Hematopoietic multipotent progenitor cell (in vitro differentiated cells): ENCODE measurements at places on chromosomes 3 and 15.

GRCh38 chr15:90097475-90097874 is 4.8 kb downstream of the IDH2 start:
- no peak for DNase-seq

- no peak for DNase-seq
These were observed 34.9 kb downstream of the SNAPC5 start for GRCh38 chr15:66462627-66463026.

GRCh38 chr3:36792342-36792741 is 28.0 kb upstream of the DCLK3 start:
- peak; percentile 11 for DNase-seq

GRCh38 chr3:14440531-14441239 is 38.3 kb downstream of the SLC6A6 start:
- peak; percentile 59 for DNase-seq

DNA sequence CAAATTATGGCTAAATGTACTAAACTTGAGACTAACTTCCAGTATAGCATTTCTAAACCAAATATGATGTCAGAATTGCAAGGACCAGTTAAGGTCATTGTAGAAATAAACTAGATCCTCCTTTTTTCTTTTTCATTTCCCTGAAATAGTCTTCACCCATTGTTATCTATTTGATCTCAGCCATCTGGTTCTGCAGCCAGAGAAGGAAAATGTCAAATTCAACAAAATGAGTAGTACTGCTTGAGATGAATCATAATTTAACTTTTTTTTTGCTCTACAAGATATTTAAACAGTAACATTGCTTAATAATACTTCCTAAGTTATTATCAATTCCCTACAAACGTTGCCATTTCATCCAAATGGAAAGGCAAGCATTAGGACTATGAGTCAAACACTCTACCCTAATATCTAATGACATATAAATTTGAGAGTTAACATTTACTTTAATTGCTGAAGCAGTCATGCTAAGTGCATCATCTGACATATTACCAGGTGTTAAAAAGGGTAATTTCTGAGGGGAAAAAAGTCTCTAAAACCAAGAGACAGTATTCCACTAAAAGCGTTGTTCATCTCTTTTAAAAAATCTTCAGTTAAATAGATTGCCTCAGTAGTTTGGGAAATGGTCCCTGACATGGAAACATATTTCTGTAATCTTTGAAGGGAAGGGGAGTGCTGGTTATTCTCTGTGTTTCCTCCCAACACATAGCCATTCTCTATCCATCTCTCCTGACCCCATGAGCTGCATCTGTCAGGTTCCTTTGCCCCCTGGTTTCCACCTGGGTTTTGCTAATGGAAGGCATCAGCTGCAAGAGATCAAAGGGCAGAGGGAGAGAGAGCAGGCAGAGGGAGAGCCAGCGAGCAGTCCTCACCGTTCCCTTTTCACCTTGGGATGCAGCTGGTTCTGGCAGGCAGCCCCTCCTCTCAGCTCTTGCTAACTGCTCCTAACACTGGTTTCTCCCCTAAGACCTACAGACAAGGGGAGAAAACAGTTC is 138.5 kb downstream of the ARPP21 start:
- no peak for DNase-seq

GRCh38 chr3:49779358-49780079 is 6.8 kb downstream of the IP6K1 start:
- DNase-seq = no peak

DNA sequence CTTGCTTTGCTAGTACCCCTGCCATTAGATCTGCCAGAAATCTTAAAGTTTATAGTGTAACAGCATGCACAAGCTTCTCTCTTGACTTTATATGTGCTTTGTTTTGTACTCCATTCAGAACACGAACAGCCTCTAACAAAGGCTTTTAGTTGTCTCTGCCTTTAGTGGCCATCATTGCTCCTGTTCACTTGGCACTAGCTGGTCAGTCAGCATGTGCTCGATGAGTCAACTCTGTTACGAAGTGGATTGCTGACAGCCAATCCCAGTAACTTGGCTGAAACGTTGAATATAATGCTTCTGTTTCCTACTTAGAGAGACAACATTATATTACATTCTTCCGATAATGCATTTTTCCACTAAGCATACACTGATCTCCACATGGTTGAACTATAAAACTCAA is 349.2 kb downstream of the NAALADL2 start:
- DNase-seq = no peak

DNA sequence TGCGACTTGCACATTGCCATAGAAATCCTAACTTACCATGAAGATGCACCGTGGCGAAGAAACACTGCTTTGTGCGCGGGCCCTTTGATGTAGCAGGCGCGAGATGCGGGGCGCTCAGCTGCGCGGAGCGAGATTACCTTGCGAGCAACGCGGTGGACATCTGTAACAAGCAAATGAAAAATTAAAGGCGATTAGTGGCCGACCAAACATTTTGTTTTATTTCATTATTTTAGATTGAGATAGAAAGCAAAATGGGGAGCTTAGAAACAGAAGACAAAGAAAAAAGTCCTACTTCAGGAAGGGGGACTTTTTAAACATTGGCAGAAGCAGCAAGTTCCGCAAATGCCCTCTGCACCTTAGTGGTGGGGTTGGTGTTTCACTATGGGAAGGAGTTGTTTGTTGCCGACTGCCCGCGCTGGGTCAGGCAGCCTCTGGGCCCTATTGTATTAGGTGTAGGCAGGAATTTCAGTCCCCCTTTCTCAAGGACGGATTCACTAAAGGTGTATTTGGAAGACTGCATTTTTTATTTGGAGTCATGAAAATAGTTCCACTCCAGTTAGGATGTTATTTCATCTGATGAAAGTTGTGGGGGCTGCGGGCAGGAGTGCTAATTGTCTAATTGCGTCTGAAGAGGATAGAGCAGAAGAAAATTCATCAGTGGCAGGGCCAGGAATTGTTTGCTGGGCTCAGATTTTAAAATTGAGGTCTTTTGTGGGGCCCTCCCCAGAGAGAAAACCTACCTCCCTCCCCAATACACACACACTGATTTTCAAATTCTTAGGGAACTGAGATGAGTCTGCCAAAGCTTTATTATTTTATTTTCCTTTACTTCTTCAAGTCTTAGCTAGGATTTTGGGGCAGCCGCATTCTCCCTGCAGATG is 17.4 kb downstream of the ZIC4 start:
- DNase-seq = no peak

GRCh38 chr3:141047168-141047567 is 4.0 kb upstream of the SPSB4 start:
- no peak for DNase-seq

DNA sequence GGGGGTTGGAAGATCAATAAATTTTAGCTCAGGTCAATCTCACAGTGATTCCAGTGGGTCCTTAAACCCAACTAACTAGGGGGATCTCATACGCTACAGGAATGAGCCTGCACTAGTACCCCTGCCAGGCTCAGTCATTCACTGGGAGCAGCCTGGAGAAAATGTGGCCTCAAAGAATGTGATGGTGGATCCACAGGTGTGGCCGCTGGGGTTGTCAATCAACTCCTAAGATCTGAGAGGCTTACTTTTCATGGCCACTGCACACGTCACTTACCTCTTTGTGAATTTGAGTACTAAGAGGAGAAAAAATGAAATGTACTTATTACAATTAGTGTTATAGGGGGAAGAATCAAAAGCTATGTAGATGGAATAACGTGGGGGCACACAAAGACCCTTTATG is 17.5 kb upstream of the FNDC3B start:
- no peak for DNase-seq

GRCh38 chr3:195868336-195868865 is 40.0 kb downstream of the TNK2 start:
- DNase-seq = no peak

DNA sequence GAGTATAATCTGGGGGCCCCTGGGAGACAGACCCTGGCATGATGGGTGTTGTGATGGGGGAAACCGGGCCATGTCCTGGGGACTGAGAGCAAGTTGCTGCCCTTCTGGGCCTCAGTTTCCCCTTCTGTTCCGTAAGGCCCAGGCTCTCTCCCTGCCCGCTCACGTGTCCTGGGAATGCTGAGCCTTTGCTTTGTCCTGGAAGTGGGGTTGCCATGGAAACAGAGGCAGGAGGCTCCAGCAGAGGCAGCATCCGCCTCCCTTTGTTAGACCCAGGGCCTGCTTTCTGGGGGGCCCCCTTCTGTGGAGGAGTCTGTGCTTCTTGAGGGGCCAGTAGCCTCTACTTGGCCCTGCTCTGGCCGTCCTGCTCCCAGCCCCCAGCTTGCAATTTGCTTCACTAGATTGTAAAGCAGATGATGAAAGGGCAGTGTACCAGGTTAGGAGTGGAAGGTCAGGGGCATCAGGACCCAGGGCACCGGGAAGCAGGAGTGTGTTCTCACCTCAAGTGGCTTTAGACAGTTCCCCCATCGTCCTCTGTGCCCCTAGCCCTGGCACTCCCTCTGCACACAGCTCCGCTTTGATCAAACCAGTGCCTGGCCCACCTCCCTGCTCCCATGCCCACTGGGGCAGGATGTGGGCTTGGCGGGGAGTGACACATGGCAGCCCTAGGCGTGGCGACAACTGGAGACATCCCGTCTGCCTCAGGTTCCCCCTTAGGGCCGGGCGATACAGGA is 105.6 kb downstream of the FBLN2 start:
- no peak for DNase-seq

DNA sequence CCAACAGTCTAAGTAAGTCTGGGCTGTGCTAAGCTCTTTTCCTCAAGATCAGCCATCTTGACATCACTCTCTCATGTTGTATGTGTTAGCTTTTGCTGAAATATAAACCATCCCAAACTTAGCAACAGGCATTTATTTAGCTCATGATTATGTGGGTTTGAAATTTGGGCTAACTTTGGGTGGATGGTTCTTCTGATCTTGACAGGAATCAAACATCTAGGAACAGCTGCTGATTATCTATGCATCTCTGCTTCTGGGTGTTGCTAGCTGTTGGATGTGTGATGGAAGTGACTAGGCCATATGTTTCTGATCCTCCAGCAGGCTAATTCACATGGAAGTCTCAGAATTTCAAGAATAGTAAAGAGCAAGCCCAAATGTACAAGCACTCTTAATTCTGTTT is 615.2 kb upstream of the TGFBR2 start:
- no peak for DNase-seq

GRCh38 chr3:171204942-171205341 is 178.4 kb upstream of the SLC2A2 start:
- no peak for DNase-seq

- no peak for DNase-seq
These were observed 5.6 kb downstream of the RAB8B start for GRCh38 chr15:63194880-63195568.

DNA sequence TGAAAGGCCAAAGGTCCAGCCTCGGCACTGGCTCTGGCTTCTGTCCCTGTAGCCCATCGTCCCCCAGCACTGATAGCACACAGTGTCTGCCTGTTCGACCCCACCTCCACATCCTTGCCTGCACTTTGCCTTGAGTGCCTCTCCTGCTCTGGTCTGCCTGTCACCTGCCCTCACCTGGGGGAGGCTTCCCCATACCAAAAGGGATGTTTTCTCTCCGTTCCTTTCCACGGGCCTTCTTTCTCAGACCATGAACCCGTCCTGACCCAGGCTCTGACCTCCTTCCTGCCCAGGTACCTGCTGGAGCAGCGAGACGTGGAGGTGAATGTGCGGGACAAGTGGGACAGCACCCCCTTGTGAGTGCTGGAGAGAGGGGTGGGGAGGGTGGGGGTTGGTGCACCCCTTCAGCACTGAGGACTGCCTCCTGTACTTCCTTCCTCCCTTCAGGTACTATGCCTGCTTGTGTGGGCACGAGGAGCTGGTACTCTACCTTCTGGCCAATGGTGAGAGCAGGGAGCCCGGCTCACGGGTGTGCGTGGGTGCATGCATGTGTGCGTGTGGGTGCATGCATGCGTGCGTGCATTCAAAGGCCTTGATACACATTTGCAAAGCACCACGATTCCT is 1.5 kb downstream of the ABTB1 start:
- DNase-seq = no peak
